Right atrium auricular region (tissue), 2 donors: ENCODE measurements at places on chromosomes 13 and 19.

DNA sequence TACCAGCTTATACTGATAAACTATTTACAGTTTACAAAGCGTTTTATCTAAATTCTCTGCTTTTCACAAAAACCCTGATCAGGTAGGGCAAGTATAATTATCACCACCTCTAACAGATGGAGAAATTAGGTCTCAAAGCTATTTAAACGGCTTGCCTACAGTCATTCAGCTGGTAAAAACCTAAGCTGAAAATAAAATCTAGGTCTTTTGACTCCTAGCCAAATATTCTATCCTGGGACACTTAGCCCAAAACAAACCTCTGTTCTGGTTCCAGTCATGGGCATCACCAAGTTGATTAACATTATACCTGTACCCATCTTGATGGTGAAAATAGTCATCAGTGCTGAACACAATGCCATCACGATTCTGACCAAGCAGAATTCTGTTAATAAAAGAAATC, 11.4 kb downstream of the N4BP2L2 start:
- no peak for DNase-seq

- DNase-seq: no peak
Observed at GRCh38 chr13:99522298-99522697, 21.0 kb downstream of the TM9SF2 start.

- DNase-seq: no peak
Observed at GRCh38 chr13:46181840-46182490, at the start of gene LCP1. TSS of gene LCP1 (minus strand) at chr13:46182177. CDS start at chr13:46159662, 22,515 bp downstream.

- no peak for DNase-seq
Observed at GRCh38 chr13:83183439-83184149, 698.7 kb downstream of the SLITRK1 start.

DNA sequence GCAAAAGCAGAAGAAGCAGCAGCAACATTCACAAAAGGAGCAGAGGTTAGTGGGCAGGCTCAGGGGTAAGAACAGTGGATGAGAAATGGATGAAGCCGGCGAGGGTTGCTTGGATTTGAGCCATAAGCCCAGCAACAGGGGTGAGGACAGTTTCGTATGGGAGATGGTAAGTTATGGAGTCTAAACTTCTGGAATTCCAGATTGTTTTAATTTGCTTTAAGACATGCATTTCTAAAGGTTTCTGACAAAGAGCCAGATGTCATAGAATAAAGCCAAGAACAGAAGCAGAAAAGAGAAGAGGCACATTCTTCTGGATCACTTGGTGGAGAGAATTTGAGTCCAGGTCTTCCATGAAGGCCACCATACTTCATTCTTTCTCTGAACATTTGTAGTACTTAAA, 76.6 kb downstream of the TNFSF11 start:
- DNase-seq: no peak
